H54 (cell line): ENCODE measurements at places on chromosomes 7 and 10.
A peak's percentile ranks its signal among the peaks of the same experiment; 100 is the strongest.

- no peak for DNase-seq
Measured at GRCh38 chr7:148037044-148037443, 553.5 kb upstream of the C7orf33 start.

DNA sequence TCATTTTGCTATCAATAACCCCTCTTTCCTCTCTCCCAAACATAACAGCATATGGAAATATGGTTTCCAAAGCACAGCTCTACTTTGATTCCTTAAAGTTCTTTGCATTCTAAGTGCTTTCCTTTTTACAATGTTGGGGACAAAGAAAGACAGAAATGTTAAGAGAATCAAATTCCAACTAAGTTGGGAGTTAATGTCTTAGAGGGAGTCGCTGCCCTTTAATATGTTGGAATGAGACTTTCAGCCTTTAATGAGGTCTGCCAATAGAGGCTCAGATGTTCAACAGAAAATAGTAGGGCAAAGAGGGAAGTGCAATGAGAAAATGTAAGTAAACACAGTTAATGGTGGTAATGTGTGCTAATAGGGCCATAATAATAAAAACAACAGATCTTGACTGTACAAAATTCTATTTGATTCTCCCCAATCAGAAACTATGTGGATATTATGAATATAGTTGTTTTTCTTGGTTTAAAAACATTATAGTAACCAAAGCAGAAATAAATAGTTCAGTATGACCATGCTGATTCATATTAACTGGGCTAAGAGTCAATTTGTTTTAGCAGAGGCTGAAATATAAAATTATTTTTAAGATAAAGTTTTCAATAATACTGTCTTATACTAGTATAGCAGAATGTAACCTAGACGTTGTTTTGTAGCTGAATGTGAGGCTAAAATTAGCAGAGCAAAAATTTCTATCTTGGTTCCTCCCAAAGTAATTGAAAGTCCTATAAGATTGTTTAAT, 10.3 kb downstream of the HYCC1 start:
- DNase-seq: no peak

- no peak for DNase-seq
Measured at GRCh38 chr10:63209705-63210104, 76.6 kb downstream of the NRBF2 start.

DNA sequence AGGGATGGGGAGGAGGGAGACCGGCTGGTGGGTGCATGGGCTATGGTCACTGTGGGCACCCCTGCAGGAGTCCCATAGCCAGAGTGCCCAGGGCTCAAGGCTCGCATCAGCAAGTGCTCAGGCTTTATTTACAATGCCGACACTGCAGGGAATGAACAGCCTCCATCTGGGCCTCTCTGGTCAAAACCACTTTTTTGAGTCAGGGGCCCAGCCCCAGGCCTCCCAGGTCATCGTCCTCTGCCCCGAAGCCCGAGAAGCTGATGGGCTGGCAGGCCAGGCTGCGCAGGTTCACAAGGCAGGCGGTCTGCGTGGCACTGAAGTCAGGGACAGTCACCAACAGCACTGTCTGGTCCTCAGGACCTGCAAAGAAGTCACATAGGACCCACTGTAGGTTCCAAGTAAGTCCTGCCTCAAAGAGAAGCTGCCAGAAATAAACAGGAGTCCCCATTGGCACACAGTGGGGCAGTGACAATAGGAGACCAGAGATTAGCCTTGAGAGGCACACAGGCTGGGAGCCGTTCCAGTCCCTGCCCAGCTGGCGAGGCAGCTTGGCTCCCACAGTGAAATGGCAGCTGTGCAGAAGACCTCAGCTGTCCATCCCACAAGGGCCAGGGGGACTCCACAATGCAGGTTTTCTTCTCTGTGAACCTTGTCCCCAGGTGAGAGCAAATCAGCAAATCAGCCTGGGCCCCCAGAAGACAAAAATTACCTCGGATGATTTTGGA, 8.6 kb downstream of the POLD2 start:
- DNase-seq: no peak

DNA sequence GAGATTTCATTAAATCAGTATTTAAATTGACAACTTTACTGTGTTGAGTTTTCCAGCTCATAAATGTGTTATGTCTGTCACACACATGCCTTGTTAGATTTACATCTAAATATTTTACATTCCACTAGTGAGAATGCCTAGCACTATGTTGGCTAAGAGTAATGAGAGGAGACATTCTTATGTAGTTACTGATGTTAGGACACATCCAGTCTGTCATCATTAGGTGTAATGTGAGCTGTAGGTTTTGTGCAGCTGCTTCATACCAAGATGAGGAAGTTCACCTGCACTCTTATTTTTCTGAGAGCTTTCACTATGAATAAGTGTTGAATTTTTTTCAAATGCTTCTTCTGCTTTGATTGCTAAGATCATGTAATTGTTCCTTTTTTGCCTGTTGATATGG, 218.0 kb upstream of the IGFBP3 start:
- DNase-seq: peak; percentile 37

GRCh38 chr10:92757066-92757710, 67.4 kb downstream of the HHEX start:
- DNase-seq: peak; percentile 33

DNA sequence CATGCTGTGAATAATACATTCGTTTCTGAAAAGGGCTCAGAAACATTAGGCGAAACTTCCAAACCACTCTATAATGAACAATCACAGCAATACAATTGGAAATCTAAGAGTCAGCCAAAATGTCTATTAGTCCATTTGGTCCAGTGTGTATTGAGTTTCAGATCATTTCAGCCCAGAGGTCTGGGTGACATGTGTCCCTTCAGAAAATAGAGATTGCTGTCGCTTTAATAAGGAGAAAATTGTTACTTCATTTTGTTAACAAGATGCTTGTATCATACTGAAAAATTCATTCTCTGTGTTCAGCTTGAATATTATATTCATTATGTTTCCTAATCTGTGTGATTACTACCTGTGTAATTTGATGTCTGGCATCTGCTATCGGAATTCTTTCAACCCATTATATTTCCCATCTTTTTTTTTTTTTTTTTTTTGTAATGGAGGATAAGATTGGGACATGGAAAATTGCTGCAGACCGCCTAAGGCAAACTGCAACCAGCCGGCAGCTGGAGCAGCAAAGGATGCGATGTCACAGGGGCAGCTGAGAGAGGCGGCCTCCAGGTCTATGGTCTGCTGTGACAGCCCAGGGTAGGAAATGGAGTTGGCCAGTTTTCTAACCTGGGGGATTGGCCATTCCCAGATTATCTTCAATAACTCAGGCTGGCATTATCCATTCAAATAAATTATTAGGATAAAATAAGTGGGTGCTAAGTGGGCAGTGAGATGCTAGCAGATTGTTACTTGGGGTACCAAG, 170.9 kb upstream of the NPVF start:
- DNase-seq: no peak

GRCh38 chr7:91668217-91668616, 212.3 kb downstream of the MTERF1 start:
- no peak for DNase-seq

- DNase-seq: no peak
Measured at GRCh38 chr7:105353752-105354328, 34.9 kb downstream of the SRPK2 start.

GRCh38 chr10:61835946-61836887, 65.3 kb upstream of the ARID5B start:
- DNase-seq: no peak

- no peak for DNase-seq
Measured at GRCh38 chr10:110455446-110455845, 42.3 kb upstream of the DUSP5 start.

- no peak for DNase-seq
Measured at GRCh38 chr10:74525885-74526284, 300.5 kb upstream of the KAT6B start.

DNA sequence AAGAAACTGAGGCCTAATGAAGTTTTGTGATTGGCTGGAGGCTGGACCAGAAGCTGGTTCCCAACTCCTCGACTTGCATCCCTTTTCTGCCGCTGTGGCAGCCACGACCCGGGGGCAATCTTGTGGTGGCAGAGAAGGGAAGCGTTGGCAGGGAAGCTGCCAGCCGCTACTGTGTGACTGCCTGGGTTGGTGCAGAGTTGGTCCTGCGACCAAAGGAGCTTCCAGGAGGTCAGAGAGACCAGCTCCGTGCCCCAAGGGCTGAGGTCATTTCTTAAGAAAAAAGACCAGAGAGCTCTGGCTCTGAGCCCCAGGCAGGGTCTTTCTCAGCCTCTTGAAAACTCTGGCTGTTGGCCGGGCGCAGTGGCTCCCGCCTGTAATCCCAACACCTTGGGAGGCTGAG, 47.2 kb downstream of the PRF1 start:
- no peak for DNase-seq

DNA sequence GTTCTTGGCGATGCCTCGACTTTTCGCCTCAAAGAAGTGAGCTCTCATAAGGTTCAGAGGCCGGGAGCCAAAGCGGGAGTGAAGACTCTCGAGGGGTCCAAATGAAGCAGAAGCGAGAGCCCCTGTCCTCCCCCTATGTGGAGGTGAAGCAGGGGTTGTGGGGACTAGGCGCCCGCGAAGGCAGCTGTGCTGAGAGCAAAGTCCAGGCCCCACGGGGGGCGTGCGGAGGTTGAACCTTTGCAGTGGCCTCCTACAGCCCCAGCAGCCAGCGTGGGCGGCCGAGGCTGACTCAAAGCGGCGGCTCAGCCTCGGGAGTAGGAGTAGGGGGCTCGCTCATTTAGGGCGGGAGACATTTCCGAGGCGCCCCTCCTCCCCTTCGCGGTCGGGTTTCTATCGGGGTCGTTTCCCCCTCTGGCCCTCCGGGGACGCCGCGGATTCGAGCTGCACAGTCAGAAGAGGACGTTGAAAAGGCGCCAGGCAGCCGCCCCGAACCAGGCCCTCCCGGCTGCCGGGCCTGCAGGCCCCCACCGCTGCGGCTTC, 553 bp upstream of the ADD3 start:
- DNase-seq: peak; percentile 35

GRCh38 chr7:28112012-28112411, 68.6 kb downstream of the JAZF1 start:
- DNase-seq: no peak

GRCh38 chr7:537911-538634, 18.4 kb upstream of the PDGFA start:
- DNase-seq: peak; percentile 100

DNA sequence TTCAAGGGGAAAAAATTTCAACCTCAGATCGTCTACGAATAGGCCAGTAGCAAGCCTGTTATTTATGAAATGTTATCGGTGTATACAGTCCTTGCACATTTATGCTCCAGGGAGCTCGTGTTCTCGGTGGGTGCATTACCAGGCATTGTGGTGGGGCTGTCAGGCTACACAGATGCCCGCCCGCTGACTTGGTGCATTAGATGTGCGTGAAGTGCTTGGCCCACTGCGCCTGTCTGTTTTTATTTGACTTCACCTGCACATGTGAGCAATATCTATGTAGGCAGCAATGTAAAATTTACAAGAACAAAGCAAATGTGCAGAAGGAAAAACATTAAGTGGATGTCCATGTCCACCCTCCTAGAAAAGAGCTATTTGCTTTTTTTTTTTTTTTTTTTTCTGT, 2.8 kb downstream of the FOXK1 start:
- DNase-seq: no peak

DNA sequence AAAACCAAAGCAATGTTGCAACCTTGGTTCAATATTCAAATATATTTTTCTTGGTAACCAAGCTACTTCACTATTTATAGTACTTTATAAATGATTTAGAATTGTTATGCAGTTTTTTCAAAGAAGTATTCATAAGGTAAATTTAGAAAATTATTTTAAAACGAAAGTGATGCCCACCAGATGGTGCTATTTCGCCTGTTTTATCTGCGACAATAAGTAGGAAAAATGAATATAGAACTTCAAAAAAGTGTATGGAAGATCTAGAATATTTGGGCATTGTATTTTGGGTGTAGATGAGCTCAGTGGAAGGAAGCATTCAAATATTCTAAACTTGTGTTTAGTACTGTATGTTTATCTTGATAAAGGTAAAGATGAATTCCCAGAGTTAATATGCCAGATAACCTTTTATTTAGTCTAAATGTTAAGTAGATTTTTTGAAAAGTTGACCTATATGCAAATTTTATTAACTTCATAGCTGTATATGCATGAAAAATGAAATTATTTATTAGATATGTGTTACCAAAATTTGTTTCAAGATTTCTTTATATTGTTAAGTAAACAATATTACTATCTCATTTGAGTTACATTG, 93.2 kb downstream of the ADK start:
- no peak for DNase-seq

DNA sequence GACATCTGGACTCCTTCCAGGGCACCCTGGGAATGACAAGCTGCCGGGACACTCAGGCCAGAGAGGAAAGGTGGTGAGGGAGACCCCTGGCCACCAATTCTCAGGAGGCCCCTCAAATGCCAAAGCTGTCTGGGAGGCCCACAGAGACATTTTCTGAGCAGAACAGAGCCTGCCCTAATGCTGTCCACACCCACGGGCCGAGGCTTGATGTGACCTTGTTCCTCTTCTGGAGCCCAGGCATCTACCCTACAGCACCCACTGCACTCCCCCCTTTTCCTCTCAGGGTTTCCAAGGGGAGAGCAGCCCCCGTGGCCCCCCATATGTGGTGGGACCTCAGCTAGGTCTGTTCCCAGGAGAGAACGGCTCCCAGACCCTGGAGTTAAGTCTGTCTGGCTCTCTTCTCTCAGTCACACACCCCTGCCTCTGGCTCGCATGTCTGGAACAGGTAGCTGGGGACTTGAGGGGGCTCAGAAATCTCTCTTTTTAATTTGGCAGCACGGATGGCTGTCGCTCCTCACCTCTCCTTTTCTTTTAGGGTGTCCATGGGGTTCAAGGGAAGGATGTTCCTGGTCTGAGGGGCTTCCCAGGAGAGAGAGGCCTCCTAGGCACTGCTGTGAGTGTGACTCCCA, 16.8 kb upstream of the VOPP1 start:
- no peak for DNase-seq

- no peak for DNase-seq
Measured at GRCh38 chr7:141221007-141221612, 147.2 kb downstream of the TMEM178B start.

DNA sequence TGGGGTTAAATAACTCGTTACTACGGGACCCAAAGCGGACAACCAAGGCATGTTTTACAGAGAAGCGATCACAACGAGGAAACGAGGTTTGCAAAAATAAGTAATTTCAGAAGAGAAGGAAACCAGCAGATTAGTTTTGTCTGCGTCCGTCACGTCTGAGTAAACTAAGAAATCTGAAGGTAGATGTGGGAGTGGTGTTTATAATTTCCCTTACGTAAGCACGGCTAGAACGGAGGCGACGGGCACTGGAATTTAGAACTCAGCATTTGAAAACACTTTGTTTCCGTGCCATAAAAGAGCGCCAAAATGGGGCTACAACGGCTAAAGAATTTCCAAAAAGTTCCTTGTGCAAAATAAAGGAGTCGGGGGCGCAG, 718 bp upstream of the UMAD1 start:
- no peak for DNase-seq

- DNase-seq: no peak
Measured at GRCh38 chr10:85916994-85917573, 449.5 kb downstream of the GRID1 start.
